Stimulated activated CD4-positive, alpha-beta T cell treated with anti-CD3 and anti-CD28 coated beads, Interleukin-12 subunit alpha, Interleukin-12 subunit beta, amount 100 ng/mL, for 24 hours (primary cell): ENCODE measurements at places on chromosomes 2 and 18.
A peak's percentile ranks its signal among the peaks of the same experiment; 100 is the strongest.

DNA sequence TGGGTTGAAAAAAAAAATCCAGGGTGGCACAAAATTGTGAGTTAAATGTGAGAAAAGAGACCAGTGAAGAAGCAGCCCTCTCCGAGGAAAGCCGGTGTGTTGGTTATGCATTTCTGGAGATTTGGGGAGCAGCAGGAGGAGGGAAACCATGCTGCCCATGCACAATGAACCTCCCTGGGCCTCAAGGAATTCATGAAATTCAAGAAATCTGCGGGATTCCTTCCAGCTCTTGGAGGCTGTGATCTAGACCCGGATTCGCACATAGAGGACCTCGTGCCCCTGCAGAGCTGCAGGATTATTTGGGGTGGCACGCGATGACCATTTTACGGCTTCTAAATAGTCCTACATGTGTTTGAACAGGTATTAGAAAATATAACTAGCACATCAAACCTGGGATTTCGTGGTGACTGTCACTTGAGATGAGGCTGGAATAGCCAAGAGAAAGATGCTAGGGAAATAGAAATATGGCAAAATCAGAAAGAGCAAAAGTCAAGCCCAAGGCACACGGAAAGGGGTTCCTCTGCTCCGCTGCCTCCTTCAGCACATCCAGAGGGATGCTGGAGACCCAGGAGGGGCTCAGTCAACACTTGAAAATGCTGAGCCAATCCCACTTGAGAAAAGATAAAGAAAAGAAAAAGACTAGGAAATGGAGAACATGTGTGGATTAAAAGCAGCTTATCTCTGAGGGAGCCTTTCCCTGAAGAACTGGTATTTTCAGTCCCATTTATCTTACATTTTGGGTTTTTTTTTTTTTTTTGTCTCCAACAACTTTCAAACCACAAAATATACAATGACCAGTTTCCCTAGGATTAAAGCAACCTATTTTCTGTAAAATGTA, 22.0 kb downstream of the KCTD1 start:
- DNase-seq, result no peak

DNA sequence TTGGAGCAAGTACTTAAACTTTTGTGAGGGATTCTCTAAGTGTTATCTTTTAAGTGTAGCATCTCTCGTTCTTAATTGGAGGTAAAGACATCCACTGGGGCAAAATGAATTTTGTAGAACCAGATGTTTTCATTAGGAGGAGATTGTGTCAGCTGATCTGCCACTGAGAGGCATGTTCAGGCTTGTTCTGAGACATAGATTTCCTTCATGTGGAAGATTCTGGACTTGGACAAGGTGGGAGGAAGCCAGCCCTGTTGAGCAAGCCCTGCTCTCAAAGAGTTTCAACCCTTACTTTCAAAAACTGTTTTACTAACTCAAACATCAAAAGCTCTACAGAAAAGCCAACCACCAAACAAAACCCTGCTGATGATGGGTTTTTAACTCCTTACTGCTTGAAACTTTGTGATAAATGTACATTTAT, 6.5 kb downstream of the MAP4K4 start:
- DNase-seq, result no peak

- DNase-seq, result no peak
These were observed 112.2 kb downstream of the ZNF385B start for GRCh38 chr2:179749210-179749609.

DNA sequence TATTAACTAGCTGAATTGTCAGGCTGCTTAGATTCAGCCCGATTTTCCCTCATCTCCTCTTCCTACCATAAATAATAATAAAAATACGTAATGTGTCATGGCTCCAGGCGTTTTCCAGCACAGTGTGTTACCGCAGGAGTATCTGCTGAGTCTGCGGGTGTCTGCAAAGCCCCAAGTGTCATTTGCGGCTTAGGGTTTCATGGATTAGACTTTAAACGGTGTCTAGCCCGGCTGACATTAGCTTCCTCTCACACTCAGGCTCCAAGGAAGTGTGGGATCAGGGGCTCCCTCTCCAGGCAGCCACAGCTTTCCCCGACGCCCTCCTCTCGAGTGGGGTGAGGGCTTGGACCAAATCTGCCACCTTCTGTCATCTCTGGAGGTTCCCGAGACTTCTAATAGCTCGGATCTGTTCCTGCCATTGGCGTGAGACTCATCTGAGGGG, 14.1 kb upstream of the HOXD1 start:
- DNase-seq, result no peak

GRCh38 chr18:10190564-10190963, 263.9 kb upstream of the APCDD1 start:
- no peak for DNase-seq

- no peak for DNase-seq
These were observed 15.8 kb downstream of the ATF2 start for GRCh38 chr2:175152242-175152641.

GRCh38 chr2:96984300-96984699, 2.1 kb downstream of the FAM178B start:
- no peak for DNase-seq

DNA sequence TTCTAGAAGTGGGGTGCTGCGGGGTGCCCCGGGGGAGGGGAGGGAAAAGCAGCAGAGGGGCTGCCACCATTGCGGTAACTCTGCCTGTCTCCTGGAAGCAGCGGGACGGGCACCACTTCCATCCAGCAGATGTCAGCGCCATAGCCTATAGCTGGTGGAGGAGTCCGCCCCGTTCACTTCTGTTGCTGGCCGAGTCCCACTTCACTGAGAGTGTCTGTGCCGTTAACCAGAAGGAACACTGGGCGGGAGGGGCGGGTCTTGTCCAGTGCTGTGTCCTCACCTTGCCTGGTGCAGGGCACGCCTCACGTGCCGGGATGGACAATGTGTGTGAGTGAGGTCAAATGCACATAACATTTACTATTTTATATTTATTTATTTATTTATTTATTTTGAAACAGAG, 19.3 kb upstream of the ODC1 start:
- DNase-seq, result no peak

DNA sequence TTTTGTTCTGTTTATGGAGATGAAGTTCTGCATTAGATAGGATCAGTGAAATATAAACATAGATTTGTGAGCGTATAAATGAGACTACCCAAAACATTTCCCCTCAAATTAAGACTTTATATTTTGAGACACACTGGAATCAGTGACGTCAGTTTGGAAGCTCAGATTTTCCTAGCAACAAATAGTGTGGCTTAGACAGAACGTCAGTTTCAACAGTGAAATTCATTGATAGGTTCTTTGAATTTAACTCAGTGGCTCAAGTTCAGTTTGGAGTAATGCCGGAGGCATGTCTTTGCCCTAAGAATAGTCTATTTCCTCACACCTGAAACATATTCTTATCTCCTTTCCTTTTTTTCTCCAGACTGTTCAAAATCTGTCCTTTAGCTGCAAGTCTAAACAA, 113.6 kb upstream of the ARHGAP15 start:
- no peak for DNase-seq

GRCh38 chr18:67301592-67301991, 214.9 kb downstream of the DSEL start:
- no peak for DNase-seq

DNA sequence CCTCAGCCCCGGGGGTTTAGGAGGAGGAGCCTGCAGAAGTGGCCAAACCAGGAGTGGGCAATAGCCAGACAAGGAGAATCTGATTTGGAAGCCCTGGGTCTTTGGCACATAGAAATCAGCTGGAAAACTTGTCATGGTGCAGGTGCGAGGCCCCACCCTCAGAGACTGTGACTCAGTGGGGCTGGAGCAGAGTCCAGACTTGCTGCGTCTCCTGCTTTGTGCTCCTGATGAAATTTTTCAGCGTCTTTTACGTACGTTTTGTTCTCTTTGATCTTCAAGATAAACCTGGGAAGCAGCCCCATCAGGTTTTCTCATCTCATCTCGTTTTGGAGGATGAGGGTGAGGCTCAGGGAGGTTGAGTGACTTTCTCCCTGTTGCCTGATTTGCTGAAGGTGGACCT, 114.1 kb downstream of the CABLES1 start:
- no peak for DNase-seq

DNA sequence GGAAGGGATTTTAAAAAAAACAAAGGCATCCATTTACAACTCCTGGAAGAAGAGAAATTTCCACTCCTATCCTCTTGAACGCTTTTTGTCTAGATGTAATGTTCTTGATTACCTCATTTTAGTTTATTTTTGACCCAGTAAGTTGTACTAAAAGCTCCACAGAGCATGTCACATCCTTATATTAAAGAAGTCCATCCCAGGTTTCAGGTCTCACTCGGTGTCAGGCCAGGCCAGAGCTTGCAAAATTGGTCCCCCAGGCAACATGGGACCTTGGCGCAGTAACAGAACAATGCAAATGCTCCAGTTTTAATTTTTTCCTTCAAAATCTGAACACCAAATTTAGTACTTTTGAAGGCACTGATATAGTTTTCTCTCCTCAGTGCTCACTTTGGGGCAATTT, 218.4 kb upstream of the REV1 start:
- no peak for DNase-seq

GRCh38 chr2:230908595-230909191, 16.3 kb downstream of the GPR55 start:
- peak; percentile 65 for DNase-seq

DNA sequence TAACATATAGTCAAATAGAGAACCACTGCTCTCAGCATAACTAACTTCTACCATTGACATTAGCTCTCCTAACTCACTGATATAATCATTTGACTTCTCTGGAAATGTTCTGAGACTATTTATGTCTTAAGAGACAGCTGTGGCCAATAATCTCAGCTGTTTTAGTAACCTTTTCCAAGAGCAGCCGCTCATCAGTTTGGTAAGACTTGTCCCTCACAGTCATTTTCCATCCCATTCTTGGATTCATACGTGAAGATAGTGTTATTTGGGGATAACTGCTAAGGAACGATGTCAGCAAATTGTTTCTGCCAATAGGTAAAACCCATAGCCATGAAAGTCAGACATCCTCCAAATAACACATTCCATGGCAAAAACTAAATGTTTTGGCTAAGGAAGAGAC, 127.8 kb downstream of the LNPK start:
- no peak for DNase-seq

- DNase-seq, result no peak
These were observed 6.8 kb upstream of the CHMP3 start for GRCh38 chr2:86570059-86570458.

DNA sequence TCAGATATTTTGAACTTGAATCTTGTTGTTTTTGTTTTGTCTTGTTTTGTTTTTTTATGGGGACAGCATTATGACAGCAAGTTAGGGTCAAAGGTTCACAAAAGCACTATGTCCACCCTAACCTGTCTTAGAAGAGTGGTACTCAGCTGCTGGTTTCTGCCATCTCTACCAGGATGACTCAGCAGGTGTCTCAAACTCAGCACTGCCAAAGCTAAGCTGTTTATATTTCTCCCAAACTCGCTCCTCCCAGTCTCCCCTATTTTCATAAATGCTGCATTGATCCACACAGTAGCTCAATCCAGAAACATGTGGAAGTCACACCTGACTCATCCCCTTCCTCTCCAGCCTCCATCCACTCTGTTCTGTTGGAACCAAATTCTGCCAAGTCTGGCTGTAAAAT, 134.9 kb downstream of the ZBTB7C start:
- no peak for DNase-seq

GRCh38 chr2:58516695-58517094, 275.6 kb upstream of the FANCL start:
- DNase-seq, result no peak

GRCh38 chr18:7034924-7035323, 82.7 kb downstream of the LAMA1 start:
- DNase-seq, result no peak

DNA sequence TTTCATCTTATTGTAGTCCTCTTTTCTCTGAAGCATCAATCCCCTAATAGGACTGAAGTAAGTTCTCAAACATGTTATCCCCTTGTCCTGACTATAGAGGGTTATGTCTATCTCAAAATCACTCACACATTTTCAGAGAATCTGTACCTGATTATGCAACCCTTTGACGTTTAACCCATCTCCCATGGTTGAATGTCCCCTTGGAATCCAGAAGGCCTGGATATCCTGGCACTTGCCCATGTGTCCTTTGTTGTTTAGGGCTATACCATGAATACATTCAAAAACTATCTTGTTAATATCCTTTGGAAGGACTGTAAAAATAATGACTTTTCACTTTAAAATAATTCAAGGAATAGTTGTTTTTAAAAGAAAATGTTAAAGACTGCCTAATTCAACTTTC, 66.3 kb upstream of the PSMD14 start:
- DNase-seq, result no peak

DNA sequence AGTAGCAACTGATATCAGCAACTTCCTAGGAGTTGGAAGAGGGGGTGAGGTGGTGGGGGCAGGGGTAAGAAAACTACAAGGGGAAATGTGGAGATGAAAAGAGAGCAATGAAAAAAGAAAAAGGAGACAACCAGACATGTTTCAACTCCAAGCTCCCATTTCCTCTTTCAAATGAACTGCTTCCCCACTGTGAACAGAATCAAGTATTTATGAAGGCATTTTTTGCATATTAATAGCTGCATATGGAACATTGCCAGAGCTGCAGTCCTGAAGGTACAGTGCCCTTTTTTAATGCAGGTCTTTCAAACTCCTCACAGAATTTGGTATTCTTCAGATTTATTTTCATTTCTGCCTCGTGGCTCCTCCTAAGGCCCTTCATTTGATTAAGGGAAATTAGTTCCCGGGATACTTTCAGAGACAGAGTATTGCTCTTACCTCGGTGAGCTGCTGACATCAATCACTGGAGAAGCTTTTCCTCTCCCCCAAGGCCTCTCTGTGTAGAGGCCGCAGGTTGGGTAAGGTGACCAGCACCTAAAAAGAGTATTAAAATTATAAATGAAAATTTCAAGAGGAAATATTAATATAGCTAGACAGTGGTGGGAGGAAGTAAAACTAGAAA, 68.4 kb downstream of the KIAA2012 start:
- no peak for DNase-seq

DNA sequence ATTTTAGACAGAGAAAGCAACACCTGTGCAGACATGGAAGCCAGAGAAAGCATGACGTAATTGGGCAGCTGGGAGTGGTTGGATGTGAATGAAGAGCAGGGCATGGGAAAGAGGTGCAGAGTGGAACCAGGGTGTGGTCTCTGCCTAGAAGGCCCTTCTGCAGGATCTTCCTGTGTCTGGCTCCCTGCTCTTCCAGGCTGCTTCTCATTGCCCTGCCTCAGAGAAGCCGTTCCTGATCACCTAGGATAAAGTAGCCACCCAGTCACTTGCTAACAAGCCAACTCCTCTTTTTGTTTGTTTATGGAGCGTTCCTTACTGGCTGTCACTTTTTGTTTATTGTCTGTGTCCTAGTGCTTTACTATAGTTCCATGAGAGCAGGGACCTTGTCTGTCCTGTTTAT, 28.5 kb downstream of the GALNT1 start:
- DNase-seq, result no peak

DNA sequence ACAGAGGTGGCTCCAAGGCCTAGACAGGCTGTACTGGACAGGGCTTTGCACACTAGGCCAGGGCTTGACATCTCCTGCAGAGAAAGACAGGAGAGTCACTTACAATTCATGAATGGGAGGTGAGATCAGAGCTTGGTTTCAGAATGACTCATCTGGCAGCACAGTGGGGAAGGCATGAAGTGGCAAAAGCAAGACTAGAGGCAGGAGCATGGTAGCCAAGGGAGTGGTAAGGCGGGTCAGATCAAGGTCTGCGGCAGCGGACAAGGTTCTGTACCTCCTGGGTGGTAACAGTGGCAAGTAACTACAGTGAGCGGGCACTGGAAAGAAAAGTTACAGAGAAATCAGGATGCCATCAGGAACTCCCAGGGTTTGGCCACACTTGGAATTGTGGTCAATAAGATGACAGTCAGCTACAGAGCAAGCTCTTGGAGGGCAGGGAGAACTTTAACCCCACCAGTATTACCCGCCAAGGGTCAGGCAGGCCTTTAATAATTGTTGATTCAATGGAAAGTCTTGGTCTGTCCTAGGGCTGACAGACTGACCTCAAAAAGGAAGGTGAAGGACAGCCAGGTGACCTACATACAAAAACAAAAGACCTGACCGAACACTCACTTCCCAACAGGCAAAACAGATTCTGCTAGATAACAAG, 5.7 kb downstream of the MCFD2 start:
- DNase-seq, result peak; percentile 17
